ENCODE measurements at places on chromosomes 1 and 21.

- DNase-seq = no peak
Observed at GRCh38 chr1:211521102-211521815, 29.3 kb upstream of the RD3 start.

DNA sequence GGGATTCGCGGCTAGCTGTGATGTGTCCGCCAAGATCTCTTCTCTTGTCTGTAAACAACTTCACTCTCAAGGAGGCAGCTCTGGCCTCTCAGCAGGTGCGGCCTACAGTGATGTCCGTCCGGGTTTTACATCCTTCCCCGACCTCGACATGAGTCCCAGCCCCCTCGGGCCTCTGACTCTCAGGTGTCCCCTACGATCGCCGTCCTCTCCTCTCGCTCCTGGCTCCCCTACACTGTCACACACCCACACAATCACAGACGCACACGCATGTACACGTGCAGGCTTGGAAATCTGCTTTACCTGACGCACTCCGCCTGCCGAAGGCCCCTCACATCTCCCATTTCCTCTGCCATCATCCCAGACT lies 797 bp upstream of the RSPH1 start:
- DNase-seq = no peak

DNA sequence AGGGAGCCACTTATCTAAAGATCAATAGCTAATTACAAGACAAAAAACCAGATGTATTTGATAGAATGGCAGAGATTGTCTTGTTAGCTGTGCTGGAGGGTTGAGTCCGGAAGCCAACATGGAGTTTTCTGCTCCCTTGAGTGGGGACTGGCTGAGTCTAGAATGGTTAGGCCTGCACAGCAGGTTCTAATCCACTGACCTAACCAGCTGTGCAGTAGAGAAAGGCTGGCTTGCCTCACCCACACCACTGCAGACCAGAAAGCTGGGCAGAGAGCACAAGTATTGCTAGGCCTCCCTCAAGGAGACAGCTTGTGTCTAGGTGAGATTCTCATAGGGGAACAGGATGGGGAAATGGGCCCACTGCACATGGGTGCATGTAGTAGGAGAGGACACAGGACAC lies 11.7 kb upstream of the GNG12 start:
- no peak for DNase-seq

DNA sequence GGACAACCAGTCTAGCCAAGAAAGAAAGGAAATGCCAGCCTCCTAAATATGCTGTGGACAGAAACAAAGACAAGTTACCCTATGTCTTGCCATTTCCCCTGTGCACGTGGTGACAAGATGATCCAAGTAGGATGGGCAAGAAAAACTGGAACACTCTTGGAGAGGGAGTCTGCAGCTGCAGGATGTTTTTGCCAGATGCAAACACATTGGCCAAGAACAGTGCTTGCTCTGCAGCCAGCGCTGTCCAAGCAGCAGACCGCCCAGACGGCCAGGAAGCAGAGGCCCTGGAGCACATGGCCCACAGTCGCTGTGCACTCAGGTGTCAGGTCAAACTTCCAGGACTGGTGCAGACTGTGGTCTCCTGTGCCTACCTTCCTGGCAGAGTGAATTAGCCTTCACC lies 189.3 kb downstream of the SLC35F3 start:
- no peak for DNase-seq

- no peak for DNase-seq
Observed at GRCh38 chr1:246199086-246199645, 307.9 kb downstream of the SMYD3 start.

DNA sequence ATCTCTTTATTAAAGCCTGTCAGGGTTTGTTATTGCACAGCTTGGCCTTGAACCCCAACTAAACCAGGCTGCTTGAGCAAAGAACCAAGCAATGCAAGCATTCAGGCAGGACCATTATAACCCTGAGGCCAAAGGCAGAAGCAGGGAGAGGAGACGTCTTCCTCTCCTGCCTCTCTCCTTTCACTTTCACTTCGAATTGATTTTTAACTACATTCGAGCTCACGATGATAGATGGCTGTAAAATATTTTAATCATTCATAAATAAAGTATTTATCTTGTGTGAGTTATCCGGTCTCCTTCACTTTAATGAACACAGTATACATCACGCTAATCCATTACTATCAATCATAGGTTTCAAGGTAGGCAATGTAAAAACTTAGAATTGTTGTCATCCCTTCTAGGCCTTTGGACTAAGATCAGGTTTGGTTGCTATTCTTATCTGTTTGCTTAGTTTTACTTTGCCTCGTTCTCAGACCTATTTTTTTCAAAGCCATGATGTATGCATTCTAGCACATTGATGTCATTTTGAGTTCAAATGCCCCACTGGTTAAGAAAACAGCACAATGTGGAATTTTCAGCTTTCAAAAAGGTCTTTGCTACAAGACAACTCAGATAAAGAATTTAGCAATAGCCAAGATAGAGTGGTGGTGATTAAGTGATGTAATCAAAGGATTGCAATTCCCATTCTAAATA lies 480.2 kb upstream of the RUNX1 start:
- no peak for DNase-seq

GRCh38 chr21:41359286-41359685 lies 2.5 kb upstream of the MX2 start:
- DNase-seq = no peak

- no peak for DNase-seq
Observed at GRCh38 chr1:57424231-57425027, 569 bp upstream of the DAB1 start.

DNA sequence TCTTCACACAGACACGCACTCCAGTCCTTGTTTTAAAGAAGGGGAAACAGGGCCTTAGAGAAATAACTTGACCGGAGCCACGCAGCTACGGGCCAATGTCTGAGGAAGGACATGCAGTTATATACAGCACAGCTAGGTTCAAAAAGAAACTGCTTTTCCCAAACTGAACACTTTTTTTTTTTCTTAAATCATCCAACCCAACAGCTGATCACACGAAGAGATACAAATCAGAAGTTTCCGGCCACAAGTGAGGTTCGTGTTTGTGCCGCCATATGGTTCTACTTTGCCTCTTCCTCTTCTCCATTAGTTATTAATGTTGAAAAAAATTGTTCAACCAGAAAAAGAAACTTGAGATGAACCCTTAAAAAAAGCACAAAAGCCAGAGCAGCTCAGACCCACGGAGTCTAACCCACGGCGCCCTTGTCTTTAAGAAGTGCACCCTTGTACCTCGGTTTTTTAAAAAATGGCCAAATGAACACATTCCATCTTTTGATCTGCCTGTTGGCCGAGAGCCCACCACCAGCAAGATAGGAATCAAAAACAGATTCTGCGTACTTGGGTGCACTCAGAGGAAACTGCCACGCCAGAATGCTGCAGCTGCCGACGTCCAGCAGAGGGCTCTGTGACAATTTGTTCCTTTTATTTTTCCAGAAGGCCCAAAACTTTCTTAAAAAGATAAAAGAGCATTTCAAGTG lies 78.9 kb downstream of the SLC66A1 start:
- DNase-seq = peak; percentile 71

GRCh38 chr21:35885942-35886541 lies 174.3 kb downstream of the SETD4 start:
- no peak for DNase-seq

GRCh38 chr21:17921579-17922530 lies 102.7 kb upstream of the C21orf91 start:
- DNase-seq = no peak

DNA sequence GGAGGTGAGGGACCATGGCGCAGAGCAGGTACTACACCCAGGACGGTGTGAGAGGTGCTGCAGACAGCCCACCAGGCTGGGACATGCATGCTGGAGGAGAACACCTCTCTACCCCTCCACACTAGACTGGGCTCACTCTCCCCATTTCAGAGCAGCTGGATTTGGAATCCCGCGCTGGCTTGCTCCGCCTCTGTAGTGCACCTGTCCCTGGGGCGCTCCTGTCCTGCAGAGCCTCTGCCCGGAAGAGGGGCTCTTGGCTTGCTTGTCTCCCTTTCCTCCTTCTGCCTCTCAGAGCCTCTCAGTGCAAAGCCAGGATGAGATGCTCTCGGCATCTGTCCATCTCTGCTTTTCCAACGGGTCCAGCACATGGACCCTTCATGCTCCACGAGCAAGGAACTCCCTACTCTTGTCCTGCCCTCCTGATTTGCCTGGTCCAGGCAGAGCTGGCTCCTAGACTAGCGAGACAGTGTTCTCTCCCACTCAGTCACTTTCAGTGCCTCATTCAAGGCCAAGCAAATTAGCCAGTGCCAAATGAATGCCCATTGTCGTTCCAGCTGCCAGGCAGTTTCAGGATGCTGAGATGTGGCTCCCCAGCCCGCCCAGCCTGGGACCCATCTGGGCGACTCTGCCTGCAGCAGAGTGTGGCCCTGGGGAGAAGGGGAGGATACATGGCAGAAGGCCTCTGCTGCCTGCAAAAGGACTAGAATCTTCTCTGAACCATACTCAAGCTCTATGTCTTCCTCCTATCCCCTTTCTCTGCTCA lies 33.7 kb downstream of the CDCA8 start:
- DNase-seq = no peak

DNA sequence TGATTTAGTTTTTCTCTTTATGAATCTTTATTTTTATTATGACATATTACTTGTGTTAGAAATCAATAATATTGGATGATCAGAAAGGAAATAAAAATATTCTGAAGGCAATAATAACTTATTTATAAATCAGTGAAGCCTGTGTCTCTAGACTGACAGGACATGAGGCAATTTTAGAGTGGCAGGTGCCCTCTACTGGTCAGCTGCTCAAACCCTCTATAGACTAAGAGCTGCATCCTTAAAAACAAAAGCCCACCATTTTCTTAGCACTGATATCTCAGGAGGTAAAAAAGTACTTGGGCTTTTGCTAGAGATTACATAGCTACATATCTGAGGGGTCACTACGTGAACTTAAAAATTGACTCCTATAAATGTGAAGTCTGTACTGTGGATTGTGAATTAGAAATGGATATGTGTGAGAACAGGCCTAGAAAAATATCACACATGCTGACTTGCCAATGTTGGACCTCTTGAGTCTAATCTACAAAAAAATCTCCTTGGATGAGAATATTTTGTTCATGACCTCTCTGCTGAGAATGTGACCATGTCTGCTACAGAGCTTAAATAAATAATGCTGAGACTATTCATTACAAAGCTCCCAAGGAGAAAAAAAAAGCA lies 597.9 kb upstream of the ADAMTS5 start:
- DNase-seq = peak; percentile 5

DNA sequence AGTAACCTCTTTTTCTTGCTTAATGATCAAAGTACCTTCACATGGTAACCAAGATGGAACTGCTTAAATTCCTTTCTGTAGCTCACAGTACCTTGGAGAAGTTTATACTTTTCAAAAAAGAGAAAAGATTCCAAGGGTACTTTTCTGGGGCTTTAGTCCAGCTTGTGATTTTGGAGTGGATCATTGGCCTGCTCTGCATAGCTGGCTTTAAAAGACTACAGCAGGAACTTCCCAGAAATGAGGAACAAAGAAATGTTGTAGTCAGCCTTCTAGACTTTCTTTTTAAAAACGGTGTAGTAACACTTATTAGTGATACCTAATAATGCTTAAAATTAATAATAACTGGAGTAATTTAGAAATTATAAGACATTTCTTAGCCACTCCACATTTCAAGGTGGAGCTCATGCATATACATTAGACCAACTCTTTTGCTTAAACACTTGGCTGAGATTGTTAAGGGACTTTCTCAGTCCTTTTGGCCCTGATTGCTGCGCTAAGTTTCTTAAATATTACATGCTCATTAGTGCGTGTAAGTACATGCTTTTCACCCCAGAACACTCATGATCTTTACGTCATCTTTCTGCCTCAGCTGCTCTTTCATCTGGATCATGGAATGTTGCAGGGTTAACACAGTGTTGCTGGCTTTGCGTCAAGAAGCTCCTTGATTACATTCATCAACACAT lies 57.3 kb downstream of the SDCCAG8 start:
- no peak for DNase-seq

DNA sequence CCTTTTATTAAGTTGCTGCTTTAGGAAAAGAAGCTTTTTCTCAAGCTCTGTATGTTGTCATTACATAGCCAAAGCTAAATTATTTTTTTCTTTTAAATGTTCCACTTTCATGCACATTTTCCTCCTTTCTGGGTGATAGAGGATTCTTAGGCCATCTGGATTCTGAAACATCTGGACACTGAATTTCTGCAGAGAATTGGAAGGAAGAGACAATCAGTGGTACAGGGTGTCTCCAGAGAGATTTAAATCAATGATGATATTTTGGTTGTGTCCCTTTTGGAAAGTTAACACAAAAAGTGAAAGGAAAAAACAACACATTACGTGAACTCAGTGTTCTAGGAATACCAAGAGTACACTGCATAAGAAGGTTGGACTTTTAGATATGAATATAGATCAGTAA lies 211.4 kb upstream of the PKN2 start:
- no peak for DNase-seq

GRCh38 chr21:39196310-39196709 lies 13.1 kb upstream of the PSMG1 start:
- DNase-seq = no peak

DNA sequence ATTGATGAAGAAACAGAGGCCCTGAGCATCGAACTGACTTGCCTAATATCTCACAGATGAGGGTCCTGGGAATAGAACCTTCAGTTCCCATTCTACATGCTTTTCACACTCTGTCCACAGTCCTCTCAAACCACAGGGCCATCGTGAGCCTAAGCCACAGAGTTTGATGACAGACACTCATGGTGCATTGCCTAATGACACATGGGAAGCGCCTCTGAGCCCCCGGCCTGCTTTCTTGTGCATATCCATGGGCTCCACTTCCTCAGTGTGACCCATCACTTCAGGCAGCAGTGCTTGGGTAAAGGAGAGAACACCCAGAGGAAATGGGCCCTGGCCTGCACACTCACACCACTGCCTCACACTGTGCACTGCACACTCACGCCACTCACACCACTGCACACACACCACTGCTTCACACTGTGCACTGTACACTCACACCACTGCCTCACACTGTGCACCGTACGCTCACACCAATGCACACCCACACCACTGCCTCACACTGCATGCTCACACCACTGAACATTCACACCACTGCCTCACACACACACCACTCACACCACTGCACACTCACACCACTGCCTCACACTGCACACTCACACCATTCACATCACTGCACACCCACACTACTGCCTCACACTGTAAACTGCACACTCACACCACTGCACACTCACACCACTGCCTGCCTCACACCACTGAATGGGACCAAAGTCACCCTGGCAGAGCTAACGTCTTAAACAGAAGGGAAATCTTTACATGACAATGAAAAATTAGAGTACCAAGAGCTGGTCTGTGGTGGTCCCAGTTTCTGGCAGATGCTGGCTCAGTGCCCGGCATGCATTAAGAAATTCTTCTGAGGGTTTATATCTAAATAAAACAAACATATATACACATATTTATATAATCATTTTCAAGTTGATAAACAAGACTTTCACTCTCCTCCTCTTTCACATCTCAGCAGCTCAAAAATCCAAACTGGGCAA lies 53.0 kb downstream of the KANK4 start:
- DNase-seq = no peak

DNA sequence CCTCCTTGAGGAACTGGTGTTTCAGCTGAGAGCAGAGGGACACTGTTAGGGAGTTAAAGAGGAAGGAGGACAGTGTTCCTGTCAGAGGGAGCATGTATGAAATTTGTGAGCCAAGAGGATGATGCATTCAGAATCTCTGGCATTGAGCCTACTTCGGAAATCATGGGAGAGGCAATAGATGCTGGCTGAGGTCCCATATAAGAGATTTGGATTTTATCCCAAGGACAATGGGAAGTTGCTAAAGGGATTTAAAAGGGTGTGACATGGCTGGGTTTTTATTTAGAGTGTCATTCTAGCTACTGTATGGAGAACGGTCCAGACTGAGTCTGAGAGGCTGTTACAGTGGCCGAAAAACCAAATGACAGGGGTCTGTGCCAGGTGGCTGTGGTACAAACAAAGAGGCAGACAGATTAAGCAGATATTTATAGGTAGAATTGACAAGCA lies 403.2 kb upstream of the B3GALT2 start:
- DNase-seq = no peak

GRCh38 chr1:107750364-107750959 lies 214.5 kb downstream of the VAV3 start:
- peak; percentile 15 for DNase-seq

All from CMK (cell line).